ENCODE measurements at places on chromosomes 3 and 15.

DNA sequence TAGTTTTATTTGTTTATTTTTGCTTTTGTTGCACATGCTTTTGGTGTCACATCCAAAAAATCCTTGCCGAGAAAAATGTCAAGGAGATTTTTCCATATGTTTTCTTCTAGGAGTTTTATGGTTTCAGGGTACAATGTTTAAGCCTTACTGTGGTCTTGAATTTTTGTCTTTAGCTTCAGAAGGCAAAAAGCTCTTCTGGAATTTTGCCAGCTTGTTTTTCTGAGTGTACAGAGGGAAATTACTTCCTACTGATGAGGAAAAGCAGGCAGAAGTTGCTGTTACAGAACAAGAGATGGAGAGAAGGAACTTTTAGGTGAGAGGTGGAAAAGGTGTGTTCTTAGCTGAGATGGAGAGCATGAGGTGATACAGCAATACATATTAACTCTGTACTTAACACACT is 59.6 kb downstream of the UBE2E2 start:
- DNase-seq: no peak

DNA sequence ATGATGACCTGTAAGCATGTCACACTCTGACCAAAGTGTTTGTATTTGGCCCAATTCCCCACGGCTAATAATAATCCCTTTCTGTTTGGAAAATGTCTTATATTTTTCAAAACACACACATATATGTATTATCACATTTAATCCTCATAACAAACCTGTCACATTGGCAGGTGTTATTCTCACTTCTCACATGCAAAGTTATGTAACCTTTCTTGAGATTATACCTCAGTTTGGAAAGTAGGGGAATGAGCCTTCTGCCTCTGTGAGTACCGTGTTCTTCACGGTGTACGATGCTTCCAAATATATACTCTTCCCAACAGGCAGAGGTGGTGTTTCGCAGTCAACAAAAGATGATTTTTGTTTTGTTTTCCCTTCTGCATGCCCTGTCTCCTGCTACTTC is 205.6 kb downstream of the TP63 start:
- DNase-seq: no peak

DNA sequence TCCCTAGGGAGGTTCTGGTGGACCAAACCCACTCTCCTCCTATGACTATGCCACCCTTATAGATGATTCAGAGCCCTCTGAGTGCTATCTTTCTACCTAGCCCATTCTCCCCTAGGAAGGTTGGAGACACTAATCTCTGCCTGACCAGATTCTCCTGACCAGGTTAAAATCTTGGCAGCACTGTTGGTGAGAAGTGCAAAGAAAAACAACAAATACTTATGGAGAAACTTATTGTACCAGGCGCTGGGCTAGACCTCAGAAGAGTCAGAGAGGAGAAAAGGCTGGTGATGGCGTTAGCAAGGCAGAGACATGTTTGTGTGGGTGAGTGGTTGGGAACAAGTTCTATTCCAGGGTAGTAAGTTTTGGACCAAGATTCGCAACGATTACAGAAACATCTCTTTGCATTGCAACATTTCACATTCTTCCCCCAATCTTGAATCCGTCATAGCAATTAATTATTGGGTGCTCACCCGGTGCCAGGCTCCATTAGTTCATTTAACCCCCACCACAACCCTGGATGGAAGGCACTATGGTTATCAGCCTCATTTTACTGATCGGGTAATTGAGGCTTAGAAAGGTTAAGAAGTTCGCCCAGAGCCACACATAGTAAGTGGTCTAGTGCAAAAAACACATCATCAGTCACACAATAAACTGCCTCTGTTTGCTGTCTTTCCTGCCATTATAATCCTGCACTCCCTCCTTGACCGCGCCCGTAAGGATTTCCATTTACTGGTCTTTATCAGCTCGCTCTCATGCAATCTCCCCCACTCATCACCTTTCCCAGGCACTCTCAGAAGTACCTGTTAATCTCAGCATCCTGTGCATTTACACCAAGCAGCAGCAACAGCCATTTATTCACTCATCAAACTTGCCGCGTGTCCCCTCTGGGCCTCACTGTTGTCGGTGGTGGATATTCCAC is 655 bp upstream of the TSPAN3 start:
- DNase-seq: no peak

DNA sequence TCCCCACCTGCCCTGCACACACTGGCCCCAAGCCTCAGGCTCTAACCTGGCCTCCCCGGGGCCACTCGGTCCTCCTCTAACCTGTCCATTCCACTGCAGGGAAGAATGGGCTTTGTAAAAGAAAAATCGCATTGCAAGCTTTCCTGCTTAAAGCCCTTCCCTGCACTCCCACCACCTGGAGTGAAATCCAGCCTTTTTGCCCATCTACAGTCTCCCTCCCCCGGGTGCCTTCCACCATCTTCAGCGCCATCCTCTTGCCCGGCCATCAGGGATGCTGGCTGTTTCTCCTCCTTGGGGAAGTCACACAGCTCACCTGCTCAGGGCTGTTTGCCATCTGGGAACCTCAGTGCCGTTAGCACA is 266.9 kb downstream of the OCA2 start:
- no peak for DNase-seq

DNA sequence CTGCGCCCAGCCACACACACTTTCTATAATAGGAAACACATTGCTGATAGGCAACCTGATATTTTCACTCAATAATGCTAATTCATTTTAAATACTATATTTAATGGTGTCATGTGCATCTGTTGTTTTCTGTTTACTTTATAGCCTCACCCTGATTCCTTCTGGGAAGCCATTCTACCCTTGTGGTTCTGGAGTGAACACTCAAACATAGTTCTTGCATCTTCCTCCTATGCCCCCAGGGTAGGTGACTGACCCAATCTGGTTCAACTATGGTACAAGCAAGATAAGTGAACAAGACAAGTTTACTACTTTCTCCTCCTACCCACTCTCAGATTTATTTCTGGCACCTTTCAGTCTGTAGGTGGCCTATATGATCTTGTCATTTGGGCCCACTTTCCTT is 4.3 kb upstream of the SCG3 start:
- DNase-seq: no peak

- no peak for DNase-seq
Measured at GRCh38 chr15:90099868-90100831, 2.1 kb downstream of the IDH2 start.

DNA sequence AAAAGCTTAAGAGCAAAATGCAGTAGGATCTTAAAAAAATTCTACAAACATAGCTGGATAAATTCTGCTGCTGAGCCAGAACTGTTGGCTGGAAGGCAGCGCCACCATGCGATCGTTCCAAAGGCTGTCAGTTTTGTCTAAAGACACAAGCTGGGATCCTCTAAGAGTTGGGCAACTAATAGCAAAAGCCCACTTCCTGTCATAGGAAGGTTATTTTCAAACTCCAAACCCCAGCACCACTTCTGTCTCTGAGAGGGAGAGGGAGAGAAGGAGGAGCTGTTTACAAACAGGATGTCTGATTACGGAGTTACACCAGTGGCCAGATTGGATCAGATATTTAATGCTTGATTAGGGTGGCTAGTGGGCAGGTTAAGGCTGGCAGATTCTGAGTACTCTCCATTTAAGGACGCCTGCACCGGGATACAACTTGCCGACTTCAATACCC is 44.0 kb downstream of the EIF4E3 start:
- DNase-seq: peak; percentile 41

GRCh38 chr15:46525984-46526725 is 891.3 kb downstream of the SQOR start:
- no peak for DNase-seq

DNA sequence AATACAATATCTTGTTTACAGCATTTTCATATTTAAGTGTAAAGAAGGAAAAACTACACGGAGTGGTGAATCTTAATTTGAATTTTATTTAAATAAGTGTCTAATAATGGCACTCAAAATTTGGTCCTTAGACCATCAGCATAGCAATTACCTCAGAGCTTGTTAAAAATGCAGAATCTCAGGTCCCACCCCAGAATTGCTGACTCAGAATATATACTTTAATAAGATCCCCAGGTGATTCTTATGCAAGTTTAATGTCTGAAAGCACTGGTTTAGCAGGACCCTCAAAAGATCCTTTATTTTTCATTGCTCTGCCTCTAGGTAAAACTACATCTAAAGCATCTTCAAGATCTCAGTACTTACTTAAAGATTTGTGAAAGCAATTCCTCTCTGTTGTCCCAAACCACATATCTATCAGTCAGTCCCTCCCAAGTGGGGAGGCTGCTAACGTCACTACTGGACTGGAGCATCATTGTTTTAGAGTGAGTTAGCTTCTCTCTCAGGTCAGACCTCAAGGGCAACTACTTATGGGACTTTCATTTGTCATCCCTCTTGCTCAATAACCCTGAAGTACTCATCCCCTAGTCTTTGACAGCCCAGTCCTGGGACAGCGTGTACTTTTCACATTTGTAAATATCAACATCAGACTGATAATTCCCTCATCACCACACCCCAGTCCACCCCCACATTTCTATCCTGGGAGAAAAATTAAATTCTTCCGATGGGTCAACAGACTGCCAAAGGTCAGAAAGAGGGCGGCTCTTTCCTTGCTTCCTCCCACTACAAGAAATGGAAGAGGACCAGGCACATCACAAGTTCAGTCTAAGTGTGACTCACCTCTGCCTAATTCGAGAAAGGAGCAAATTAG is 76.7 kb downstream of the CBLB start:
- DNase-seq: no peak

DNA sequence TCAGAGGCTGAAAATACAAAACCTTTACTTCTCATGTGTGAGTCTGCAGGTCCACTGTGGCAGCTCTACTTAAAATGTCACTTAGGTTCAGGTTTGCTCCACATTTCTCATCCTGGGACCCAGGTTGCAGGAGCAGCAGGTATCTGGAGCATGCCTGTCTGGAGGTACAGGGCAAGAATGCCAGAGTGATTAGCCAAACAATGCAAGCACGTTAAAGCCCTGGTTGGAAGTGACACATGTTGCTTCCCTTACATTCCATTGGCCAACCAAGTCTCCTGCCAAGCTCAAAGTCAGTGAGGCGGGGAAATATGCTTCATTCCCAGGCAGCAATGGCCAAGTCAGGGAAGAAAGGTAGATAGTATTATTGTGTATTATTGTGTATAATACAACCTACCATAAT is 76.8 kb upstream of the ARL6 start:
- DNase-seq: no peak

DNA sequence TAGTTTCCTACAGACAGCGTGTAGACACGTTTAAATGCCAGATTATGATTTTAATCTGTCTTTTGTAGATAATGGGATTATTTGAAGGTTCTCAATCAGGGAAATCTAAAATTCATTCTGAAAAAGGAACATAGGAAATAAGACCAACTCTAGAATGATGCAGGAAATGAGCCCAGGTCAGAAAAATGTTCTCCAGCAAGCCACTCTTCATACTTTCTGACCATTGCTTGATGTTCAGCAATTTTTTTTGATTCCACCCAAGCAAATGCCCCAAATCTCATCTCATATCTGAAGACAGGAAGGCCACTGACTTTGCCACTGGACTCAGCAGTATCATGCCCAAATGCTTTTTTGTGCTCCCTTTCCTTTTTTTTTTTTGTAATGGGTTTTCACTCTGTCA is 373.4 kb downstream of the LPP start:
- no peak for DNase-seq

DNA sequence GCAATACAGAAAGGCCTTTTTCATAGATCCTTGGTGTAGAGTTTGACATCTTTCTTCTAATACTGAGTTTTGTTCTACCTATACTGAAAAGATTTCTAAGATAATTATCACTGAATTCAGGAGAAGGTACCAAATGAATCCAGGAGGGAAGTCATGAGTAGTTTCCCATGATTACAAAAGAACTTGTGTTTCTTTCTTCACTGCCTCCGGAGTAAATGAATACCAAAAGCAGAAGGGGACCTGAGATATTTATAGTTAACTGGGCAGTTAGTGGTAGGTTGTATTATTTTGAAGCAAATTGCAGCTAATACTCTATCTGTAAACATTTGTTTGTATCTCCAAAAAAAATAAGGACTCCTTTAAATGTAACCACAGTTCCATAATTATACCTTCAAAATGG is 175.4 kb downstream of the SUCNR1 start:
- no peak for DNase-seq

- peak; percentile 20 for DNase-seq
Measured at GRCh38 chr3:100270215-100270583, 9.4 kb downstream of the TBC1D23 start.

GRCh38 chr3:169354774-169355501 is 308.6 kb downstream of the MECOM start:
- DNase-seq: no peak

DNA sequence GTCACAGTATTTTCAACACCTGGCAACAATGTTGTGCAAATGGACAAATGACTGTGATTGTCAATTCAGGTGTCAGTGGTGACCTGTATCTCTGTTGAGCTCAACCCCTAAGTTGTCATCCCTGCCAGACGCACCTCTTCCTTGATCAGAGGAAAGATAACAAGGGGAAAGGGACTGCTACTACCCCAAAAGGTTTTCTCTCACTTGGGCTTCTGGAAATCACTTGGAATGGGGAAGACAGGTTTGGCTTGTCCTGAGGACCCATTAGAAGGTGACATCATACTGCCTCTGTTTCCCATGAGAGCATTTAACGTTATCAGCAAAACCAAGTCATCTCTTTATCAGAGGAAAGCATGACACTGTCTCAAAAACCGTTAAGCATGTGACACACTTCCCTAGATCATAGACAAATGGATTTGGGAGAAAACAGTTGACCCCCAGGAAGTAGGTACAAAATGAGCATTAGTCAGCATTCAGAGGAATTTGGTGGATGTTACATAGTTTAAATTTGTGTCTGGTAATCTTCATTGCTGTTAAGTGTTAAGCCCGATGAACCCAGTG is 769.5 kb downstream of the GRM7 start:
- DNase-seq: no peak

GRCh38 chr3:53163444-53164387 is 2.7 kb downstream of the PRKCD start:
- DNase-seq: no peak

DNA sequence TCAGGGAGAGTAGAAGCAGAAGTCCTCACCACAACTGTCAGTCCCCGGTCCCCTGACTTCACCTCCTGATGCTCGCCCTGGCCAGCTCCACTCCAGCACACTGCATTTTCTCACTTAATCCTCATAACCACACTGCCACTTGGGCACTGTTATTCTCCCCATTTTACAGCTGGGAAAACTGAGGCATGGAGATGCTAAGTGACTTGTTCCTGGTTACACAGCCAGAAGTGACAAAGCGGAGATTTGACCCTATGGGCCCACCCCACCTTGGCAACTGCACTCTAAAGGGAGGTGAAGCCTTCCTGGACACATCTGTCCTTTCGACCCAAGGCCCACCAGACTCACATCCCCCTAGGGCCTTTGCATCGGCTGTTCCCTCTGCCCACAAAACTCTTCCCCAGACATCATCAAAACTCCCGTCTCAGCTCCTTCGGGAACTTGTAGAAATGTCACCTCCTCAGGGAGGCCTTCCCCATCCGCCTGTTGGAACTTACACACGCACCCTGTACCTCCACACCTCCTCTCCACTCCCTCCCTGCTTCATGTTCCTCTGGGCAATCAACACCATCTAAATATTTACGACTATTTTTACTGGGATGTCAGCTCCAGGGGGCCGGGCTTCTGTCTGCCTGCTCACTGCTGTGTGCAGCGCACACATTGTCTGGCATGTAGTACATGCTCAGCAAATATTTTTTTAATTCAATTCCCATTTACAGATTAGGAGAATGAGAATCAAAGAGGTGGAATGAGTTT is 3.1 kb downstream of the GRIP2 start:
- no peak for DNase-seq

All from activated CD4-positive, alpha-beta T cell treated with anti-CD3 and anti-CD28 coated beads, Interleukin-2, amount 50 U/mL, for 16 hours (primary cell).